ENCODE measurements at places on chromosomes 7 and 10. TPM values are rescaled to one million over a fixed set of nuclear protein-coding genes. Genes with fewer than 3 reads are reported as not detected.

Gene HOXA11
- total RNA-seq: not detected

DNA sequence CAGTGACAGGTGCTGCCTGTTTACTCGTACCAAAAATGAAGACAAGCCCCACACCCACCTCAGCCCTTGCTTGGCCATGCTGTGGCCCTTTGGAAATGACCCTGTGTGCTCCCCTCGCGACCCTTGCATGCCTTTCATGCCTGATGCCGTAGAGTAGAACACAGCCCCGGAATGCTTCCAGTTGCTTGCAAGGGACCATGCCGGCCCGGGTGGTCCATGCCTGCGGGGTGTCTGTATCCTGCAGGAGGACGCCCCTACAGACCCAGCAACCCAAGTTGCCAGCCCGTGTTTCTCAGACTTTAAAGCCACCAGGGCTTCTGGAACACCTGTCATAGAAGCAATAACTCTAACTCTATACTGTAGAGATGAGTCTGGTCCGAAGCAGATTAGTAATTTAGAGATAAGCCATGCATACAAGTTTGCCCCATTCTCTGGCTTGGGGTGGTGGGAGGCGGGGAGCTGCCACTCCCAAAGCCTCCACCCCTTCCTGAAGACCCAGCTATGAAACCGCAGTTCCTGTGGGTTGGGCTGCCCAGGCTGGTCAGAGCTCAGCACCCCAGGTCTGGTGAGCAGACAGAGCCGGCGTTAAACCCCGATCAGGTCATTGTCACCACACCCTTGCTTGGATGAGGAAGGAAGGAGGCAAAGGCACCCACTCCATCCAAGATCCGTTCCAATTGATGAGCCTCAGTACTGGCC, 143.5 kb downstream of the ADCY1 start:
- no peak for DNase-seq

DNA sequence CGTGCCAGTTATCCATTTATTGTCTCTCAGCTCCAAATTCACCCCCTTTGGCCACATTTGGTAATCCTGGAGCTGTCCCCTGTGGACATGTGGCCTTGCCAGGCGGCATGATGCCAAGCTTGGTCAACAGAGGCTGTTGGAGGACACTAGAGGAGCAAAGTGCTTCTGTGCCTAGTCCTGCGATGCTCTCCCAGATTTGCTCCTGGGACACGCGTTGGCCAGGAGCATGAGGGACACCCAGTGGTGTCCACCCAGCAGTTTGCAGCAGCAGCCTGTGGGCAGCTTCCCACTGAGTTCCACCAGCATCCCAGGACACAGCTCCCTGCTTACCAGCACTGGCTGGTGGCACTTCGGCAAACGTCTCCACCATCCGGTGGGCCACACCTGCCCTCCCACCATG, 55.5 kb upstream of the STEAP1B start:
- no peak for DNase-seq

DNA sequence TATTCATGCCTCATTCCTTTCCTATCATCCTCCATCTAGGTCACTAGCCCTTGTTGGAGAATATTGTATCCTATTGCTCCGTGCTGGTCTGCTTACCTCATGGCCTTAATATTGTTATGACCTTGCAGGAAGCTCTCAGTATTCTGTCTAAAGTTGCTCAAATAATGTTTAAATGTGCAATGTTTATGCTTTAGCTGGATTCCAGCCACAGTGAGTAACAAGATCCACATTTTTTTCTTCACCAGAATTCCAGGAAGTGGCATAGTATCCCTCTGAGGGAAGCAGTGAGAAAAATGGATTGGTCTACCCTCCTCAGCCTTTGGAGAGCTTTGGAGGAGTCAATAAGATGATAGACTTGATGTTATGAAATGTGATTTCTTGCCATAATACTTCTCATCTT, 402.6 kb downstream of the NRG3 start:
- no peak for DNase-seq

GRCh38 chr7:51587604-51588003, 271.0 kb upstream of the COBL start:
- DNase-seq: no peak

Gene PDE6C
- not detected for total RNA-seq

GRCh38 chr7:5452937-5453540, 29.4 kb upstream of the TNRC18 start:
- peak; percentile 45 for DNase-seq

DNA sequence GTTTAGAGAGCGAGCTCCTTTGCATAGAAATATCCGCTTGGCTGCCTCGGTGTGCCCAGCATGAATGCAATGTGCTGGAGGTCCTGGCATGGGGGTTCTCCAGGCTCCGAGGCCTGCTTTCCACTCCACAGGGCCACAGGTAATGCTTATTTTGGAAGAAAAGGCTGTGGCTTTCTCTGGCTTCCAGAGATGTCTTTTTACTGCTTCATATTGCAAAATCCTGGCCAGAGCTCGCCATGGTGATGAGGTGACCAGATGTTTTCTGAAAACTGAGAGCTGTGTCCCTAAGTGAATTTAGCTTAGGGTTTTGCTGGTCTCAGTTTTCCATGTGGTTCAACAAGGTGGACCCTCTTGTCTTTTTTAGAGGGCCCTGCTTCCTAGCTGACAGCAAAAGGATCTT, 65.2 kb downstream of the BMPER start:
- no peak for DNase-seq

Data from hematopoietic multipotent progenitor cell (in vitro differentiated cells).